ENCODE measurements at places on chromosomes 12 and 14.

DNA sequence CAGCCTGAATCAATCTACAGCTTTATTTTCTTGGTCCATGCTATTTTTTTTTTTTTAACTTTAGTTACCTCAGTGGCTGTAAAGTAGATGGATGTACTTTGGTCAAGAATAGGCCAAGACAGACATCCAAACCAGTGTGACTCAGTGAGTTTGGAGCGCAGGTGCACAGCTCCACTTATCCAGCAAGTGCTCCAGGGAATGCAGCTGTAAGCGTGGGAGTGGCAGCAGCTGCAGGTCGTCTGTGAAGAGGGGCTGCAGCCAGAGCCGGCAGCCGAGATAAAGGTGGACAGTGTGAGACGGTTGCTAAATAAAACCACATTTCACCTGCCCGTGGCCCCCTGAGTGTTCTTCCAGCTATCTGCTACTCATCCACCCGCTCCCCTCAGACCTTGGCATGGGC, 1018.7 kb downstream of the AACS start:
- DNase-seq, result no peak

- no peak for DNase-seq
Observed at GRCh38 chr12:124544311-124544970, 23.0 kb downstream of the NCOR2 start.

- DNase-seq, result no peak
Observed at GRCh38 chr12:109744986-109745942, 31.6 kb downstream of the FAM222A start.

GRCh38 chr12:47323802-47324201, 244.0 kb upstream of the AMIGO2 start:
- no peak for DNase-seq

DNA sequence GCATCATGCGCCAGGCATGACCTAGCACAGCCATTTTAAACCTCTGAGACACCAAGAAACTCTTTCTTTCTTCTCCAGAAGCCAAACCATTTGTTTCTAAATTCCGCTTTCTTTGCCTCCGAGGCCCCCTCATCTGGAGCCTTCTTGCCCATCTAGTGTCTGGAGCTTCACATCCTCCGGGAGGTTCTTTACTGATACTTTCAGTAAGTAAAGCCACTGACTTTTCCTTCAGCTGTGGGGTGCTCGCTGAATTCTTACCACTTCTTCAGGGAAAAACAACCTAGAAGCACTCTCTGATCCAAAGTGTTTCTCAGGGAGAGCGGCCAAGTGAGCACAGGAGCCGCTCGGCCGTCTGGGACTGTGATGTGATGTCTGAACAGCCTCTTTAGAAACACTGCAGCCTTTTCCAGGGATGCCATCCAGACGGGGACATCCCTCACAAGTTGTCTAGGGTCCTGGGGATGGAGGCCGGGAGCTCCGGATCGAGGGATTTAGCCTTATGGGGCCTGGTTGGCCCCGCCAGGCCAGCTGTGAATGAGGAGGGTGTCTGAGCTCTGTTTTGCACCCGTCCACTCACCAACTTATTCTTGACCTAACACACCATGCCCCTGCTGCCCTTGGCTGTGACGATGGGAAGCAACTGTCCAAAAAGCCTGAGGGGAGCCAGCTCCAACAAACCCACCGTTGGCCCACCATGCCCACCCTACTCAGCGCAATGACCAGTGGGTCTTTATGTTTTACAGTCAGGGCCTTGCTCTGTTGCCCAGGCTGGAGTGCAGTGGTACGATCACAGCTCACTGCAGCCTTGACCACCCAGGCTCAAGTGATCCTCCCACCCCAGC, 160.6 kb downstream of the ZFP36L1 start:
- no peak for DNase-seq

- DNase-seq, result no peak
Observed at GRCh38 chr12:115975411-115975810, 302.1 kb downstream of the MED13L start.

DNA sequence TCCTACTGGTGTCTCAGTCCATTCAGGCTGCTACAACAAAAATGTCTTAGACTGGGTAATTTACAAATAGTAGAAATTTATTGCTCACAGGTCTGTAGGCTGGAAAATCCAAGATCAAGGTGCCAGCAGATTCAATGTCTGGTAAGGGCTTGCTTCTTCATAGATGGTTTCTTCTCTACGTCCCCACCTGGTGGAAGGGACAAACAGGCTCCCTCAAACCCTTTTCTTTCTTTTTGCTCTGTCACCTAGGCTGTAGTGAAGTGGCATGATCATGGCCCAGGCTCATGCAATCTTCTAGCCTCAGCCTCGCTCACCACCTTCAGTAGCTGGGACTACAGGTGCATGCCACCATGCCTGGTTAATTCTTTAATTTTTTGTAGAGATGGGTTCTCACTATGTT, 106.8 kb upstream of the RPH3A start:
- no peak for DNase-seq

- DNase-seq, result no peak
Observed at GRCh38 chr12:56391721-56392120, 29.1 kb upstream of the APOF start.

GRCh38 chr12:6603095-6603567, 4.0 kb downstream of the CHD4 start:
- no peak for DNase-seq

GRCh38 chr14:61661471-61662400, 33.6 kb upstream of the HIF1A start:
- no peak for DNase-seq

GRCh38 chr14:60645126-60645741, 4.0 kb downstream of the SIX1 start:
- no peak for DNase-seq

DNA sequence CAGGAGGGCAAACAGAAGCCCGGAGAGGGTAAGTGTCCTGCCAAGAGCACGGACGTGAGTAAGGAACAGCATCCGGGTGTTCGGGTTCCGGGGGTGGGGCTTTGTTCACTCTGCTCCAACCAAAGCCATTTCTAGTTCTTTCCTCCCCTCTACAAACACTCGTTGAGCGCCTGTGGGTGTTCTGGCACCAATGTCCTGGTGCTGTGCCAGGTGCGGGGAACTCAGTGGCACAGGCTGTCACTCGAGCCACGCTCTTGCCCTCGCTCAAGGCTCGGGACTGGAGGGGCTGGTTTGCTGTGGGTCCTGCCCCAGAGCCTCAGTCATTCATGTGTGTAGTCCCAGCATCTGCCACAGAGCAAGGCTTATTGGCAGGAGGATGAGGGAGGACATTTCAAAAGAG, 157.5 kb downstream of the CALM1 start:
- DNase-seq, result peak; percentile 89

DNA sequence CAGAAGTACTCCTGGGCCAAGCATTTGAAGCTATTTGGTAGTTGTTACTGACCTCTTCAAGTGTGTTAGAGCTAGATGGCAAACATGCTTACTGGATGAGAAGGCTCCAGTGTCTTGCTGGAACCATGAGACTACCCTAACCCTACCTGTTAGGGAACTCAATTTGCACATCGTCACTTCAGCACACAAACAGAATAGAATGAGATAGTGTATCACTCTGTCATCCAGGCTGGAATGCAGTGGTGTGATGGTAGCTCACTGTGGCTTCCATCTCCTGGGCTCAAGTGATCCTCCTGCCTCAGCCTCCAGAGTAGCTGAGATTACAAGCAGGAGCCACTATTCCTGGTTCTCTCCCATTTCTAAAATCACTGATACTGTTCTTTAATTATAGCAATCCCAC, 417.0 kb upstream of the ATXN7L3B start:
- no peak for DNase-seq

GRCh38 chr14:104362761-104363605, 216.6 kb upstream of the C14orf180 start:
- DNase-seq, result no peak

- no peak for DNase-seq
Observed at GRCh38 chr14:28242895-28243294, 523.7 kb upstream of the FOXG1 start.

DNA sequence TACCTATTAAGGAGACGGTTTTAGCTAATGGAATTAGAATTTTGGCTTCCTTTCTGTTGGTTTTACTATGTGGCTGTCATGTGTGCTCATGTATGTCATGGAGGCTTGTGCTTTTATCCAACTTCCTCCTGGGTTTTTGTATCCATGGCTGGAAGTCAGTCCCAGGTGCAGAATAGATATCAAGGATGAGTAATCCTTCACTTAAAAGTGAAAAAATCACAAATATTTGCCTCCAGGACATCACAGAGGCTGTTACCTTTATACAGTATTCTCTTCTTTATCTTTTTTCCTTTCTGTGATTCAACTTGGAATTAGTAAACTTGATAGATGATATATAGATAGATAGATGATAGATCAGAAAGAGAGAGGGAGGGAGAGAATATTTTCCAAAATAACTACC, 706.8 kb downstream of the GALC start:
- DNase-seq, result no peak

GRCh38 chr14:52429451-52429850, 115.3 kb downstream of the PTGER2 start:
- DNase-seq, result no peak

- no peak for DNase-seq
Observed at GRCh38 chr14:31204593-31205534, 2.7 kb downstream of the HECTD1 start.

DNA sequence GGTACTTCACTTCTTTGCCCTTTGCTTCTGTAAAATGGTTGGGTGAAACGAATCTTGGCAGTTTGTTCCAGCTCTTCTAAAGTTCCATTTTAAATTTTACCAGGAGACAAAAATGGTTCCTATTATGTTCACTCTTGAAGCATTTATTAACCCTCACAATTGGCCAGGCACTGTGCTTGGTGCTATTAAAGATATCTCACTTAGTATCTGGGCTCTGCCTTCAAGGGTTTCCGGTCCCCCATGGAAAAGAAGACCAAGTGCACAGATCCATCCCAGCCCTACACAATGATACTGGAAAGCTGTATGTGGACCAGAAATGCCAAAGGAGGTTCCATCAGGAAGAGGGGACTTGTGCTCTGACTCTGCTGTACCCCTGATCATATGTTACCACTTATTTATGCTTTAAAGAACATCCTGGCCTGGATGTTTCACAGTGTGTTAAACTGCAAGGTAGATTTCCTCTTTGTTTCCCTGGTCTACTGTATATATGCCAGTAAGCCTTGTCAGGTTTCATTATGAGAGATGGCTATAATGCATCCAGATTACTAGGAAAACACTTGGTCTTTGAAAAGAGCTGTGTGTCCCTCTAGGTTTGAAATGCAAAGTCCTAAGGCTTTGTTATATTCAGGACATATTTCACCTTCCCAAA, 154.8 kb downstream of the PRKCH start:
- no peak for DNase-seq

- no peak for DNase-seq
Observed at GRCh38 chr12:21615431-21615830, 10.8 kb upstream of the GYS2 start.

- no peak for DNase-seq
Observed at GRCh38 chr12:16324772-16325171, 22.7 kb upstream of the MGST1 start.

- DNase-seq, result no peak
Observed at GRCh38 chr12:110266980-110267620, 13.9 kb upstream of the ATP2A2 start.

GRCh38 chr14:44009642-44010041, 497.4 kb downstream of the FSCB start:
- DNase-seq, result no peak

DNA sequence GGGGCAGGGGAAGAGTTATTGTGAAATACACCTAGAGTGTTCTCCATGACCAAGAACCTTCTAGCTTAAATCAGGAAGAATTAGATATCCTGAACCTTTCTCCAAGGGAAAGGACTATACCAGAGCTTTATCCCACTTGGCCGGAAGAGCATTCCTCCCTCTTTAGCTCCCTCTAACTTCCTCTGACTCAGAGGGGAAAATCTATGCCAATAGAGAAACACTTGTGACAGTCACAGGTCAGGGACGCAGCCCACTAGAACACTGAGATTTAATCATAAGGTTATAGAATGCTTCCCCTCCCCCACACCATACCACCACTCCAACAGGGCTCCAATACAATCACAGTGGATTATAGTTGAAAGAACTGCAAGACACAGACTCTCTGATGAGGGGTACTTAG, 55.4 kb upstream of the RFX4 start:
- no peak for DNase-seq

DNA sequence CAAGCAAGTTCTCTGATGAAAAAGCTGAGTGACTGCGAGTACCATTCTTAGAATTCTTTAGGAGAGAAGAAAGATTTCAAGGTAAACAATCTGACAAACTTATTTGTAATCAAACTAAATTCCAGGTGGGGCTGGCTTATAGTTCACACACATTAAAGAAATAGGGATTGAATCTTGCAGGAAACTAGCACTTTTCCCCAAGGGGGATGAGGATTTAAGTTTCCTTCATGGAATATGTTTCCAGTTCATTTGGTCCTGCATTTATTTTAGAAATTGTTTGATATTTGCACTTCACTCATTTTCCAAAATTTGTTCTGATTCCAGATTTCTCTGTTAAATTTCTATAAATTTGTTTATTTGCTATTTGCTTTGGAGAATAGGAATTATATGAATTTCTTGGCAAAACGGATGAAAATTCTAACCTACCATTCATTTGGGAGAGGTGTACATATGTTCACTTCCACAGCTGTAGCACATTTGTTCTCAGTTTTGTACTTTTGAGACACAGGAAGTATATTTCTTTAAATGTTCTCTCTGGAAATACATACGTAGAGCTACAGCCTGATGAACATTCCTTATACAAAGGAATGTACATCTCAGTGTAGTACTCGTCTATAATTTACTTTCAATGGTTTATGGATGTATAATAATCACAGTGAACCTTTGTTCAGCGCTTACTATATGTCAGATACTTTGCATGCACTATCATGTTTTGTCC, 145.5 kb downstream of the AKAP6 start:
- DNase-seq, result no peak

DNA sequence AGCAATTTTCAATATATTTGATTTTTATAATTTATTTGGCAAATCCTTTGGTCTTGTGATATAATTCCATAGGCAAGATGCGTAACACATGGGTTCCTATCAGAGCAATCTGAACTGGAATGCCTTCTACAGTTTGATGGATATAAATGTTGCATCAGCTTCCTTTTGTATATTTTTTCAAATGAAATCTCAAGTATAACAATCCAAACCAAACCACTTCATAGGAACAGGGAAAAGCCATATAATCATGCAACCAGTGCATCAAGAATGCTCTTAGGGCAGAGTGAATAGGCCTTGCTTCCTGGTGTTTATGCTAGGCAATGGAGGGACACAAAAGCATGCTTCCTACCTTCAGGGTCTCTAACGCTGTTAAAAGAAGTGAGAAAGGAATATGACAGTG, 34.5 kb downstream of the EFCAB11 start:
- no peak for DNase-seq

DNA sequence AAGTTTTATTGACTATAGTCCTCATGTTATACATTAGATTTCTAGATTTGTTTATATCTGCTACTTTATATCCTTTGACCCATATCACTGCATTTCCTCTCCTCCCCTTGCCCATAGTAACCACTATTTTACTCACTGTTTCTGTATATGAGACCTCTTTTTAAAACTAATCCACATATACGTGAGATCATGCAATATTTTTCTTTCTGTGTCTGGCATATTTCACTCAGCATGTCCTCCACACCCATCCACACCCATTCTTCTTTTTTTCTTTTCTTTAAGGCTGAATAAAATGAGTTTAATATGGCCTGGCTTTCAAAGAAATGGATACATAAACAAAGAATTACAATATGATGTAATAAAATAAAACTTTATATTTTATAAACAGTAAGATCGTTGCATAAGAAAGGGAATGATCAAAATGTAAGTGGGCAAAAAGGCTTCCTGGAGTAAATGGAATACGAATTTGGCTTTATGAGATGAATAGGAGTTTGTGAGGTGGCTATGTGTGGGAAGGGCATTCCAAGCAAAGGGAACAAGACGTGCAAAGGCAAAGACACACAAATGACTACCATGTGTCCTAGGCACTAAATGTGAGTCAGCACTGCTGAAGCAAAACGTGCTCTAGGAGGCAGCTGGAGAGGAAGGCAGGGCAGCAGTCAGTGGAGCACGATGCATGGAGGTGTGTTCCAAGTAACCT, 53.2 kb upstream of the HIF1A start:
- DNase-seq, result no peak
